ENCODE measurements at places on chromosomes 6 and 20.

DNA sequence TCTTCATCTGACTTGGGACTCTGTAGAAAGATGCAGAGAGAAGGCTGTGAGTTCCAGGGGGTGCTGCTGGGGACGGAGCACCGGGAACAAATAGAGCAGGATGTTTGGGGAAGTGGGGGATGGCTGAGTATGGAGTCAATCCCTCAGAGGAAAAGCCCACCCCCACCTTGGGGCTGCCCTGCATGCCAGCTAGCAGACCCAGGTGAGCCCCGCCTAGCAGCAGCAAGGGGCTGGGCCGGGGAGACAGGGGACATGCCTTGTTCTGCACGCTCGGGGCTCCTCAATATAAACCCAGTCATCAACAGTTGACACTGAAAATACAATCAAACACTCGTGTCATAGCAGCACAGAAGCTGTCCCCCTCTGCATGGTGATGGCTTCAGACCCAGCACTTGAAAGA lies 74.6 kb downstream of the NINL start:
- DNase-seq = no peak

GRCh38 chr6:35725081-35725708 lies 11.6 kb upstream of the ARMC12 start:
- no peak for DNase-seq

GRCh38 chr20:39822667-39823066 lies 860.5 kb downstream of the DHX35 start:
- DNase-seq = no peak

DNA sequence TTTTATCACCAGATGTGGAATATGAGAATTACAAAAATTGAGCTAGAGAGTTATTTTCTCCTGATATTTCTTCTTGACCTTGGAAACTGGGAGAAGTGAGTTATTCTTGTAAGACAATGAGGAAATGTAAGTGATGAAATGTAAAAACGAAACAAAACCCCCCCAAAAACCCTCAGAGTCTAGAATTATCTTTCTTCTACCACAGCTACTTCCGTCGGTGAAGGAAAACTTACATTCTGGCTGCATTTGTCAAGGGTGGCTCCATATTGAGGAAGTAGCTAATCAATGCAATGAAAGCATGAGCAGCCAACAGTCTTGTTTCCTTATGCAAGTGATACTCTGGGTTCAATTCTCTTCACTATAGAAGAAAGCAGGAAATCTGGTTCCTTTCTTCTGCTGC lies 661.7 kb upstream of the CITED2 start:
- no peak for DNase-seq

GRCh38 chr6:125574604-125575003 lies 174.8 kb upstream of the HEY2 start:
- no peak for DNase-seq

GRCh38 chr6:25750906-25751305 lies 3.6 kb upstream of the SLC17A4 start:
- DNase-seq = no peak

- no peak for DNase-seq
Measured at GRCh38 chr20:62032609-62033368, 32.9 kb downstream of the TAF4 start.

- no peak for DNase-seq
Measured at GRCh38 chr6:6810727-6811126, 222.2 kb downstream of the LY86 start.

DNA sequence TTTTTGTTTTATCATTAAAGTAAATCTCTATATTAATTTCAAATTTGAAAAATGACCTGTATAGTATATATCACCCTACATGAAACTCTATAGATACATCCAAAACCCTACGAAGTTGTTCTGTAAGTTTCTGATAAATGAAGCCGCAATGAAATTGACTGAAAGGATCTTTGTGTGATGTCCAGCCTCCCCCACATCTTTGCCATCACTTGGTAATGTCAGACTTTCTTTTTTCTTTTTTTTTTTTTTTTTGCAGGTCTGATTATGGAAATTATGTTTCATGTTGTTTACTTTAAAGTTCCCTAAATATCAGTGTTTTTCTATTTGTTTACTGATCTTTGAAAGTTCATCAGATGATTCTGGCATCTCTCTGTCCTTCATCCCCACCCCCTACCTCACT lies 155.6 kb upstream of the CDH4 start:
- no peak for DNase-seq

Measured in T1000 (cell line).